ENCODE measurements at places on chromosomes 16 and 17.

- DNase-seq = peak; percentile 44
Measured at GRCh38 chr17:40582328-40582901, 17.1 kb upstream of the CCR7 start.

DNA sequence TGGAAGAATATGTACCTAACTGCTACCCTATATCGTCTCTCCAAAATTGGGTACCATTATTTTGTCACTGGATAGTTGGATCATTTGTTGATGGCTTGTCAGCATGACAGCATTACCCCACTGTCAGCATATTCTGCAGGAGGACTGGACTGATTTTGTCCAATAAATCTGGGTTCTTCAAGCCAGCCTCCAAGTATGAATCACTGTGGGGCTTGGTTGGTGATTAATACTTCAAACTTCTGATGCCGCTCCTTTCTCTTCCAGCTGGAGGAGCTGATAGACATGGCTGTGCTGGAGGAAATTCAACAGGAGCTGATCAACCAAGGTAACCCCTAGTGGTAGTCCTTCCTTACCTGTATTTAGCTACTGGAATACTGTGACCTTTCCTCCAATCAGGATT, 2.5 kb downstream of the RPAIN start:
- DNase-seq = no peak

- no peak for DNase-seq
Measured at GRCh38 chr17:8503368-8503767, 67.7 kb downstream of the NDEL1 start.

DNA sequence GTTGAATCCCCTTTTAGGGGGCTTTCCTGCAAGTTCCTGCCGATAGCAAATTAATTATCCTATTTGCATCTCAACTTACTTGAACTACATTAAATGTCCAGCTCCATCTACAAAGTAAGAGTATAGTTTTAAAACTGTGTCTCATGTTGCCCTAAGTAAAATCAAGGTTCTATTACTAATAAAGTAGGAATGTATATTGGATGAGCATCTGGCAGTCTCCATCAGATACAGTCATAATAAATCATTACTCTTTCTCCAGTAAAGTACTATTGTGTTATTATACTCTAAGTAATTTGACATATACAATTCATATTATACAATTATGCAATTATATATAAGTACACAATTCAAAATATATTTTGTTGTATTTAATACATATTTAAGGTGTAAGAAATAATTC, 249.3 kb downstream of the CEP112 start:
- no peak for DNase-seq

- no peak for DNase-seq
Measured at GRCh38 chr16:50263060-50263909, 3.1 kb upstream of the ADCY7 start.

DNA sequence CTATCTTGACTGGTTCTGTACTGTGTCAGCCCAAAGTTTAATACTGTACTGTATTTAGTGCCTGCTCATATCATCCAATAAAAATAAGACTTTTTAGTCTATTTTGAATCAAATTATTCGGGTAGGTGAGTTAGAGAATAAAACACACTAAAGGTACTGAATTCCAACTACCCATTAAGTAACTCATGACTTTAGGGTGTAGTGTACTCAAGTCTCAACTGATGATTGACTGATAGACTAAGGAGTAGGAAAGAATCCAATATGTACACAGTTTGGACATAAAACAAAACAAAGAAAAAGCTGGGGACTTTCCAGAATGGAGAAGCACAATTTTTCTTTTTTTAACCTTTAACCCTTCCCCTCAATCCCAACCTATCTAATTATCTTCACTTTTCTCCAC, 4.1 kb downstream of the EZH1 start:
- no peak for DNase-seq

GRCh38 chr16:64225696-64226095, 896.2 kb downstream of the CDH11 start:
- no peak for DNase-seq

- DNase-seq = no peak
Measured at GRCh38 chr17:6035801-6036394, 34.3 kb upstream of the WSCD1 start.

Data from stimulated activated CD4-positive, alpha-beta T cell treated with anti-CD3 and anti-CD28 coated beads, Interleukin-4, amount 100 ng/mL, for 48 hours (primary cell).